Stimulated activated CD4-positive, alpha-beta T cell treated with anti-CD3 and anti-CD28 coated beads, Interleukin-15, amount 100 ng/mL, for 1 hour (primary cell): ENCODE measurements at places on chromosomes 5 and 9.

DNA sequence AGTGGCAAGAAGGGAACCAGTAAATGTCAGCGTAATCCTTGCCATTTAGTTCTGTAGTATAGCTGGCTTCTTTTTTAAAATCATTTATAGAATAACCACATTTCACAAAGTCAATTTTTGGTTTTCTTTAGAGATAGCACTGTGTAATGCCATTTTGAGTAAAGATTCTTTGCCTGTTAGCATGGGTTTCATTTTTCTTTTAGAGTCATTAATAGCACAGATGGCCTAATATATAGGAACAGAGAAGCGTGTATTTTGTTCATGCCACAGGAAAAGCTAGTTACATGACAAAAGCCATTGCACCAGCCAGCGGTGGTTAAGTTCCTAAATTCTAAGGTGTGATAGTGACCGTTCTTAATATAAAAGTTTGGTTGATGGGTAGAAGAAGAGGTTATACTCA, 1363.9 kb downstream of the MAT2B start:
- no peak for DNase-seq

DNA sequence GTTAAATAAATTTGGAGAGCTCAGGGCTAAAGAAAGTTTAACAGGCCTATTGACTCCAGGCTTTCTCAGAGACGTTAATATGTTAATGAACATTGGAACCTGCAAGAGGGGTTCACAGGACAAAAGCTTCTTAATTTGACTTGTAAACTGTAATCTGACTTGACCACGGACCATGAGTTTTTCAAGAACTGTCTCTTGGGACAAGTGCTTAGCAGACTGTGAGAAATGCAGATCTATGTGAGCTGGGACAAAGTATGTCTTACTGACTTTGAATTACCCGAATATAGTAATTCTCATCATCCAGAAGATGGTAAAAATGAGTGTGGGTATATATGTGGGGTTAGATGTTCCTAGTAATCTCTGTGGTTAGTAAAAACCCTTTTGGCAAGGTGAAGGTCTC, 186.6 kb downstream of the ATP10B start:
- no peak for DNase-seq

DNA sequence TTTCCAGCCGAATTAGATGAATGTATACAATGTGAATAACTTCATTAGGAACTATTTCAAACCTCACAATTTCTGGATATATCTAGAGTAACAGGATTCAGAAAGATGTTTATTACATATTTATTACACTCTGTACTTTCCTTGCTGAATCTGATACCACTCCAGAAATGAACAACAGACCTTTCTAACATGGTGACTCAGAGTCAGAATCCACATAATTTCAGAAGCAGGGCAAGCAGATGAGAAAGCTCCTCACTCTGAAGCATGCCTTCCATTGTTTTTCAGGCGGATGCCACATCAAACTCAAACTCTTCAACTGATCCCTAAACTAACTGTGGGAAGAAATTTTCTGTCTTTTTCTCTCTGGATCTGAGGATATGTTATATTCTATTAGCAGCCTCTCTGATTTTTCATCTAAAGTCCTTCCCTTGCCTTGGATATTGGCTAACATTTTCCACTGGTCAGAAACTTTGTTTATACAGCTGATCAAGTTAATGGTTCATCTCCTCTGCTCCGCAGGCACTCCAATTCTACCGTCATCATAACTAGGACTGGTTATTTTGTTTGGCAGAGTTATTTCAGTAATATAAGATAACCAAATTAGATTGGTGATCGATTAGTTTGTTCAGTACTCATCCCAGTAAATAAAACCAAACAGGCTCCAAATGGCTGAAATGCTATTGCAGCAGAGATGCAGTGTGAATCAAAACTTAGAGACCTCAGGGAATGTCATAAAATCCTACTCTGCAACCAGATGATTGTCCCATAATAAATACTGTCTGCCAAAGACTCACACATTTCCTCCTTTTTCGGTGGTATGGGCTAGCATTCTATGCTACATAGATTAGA, 556.0 kb downstream of the EBF1 start:
- DNase-seq = no peak

- no peak for DNase-seq
Measured at GRCh38 chr5:23352446-23352845, 155.0 kb upstream of the PRDM9 start.

GRCh38 chr9:124079176-124079925, 67.8 kb downstream of the LHX2 start:
- no peak for DNase-seq

- no peak for DNase-seq
Measured at GRCh38 chr9:89805571-89806292, 200.9 kb downstream of the GADD45G start.

DNA sequence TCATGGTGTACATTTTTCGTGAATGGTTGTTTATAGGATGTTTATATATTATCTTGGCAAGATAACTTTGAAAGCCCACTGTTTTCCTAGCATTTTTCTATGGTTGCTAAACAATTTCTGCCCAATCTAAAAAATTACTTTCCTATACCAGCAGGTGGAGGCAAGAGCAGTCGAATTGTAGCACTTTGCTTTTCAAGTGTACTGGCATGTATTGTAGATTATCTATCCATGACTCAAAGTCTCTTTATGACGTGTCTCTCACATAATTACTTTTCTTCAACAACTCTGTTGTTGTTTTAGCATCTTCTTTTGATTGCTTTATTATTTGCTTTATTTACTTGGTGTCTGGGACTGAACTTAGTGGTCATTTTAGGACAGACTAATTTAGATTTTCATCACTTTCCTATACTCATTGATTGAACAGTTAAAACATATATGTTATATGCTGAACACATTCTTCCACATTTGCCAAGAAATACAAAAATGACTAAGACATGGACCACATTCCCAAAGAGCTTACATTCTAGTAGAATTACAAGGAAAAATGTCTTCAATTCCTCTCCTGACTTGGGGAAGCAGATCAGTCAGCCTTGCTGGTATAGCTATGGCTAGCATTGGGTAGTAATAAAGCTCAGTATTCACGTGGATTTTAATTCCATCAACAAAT, 20.7 kb downstream of the NLN start:
- no peak for DNase-seq
